ENCODE measurements at places on chromosomes 11 and 22.

DNA sequence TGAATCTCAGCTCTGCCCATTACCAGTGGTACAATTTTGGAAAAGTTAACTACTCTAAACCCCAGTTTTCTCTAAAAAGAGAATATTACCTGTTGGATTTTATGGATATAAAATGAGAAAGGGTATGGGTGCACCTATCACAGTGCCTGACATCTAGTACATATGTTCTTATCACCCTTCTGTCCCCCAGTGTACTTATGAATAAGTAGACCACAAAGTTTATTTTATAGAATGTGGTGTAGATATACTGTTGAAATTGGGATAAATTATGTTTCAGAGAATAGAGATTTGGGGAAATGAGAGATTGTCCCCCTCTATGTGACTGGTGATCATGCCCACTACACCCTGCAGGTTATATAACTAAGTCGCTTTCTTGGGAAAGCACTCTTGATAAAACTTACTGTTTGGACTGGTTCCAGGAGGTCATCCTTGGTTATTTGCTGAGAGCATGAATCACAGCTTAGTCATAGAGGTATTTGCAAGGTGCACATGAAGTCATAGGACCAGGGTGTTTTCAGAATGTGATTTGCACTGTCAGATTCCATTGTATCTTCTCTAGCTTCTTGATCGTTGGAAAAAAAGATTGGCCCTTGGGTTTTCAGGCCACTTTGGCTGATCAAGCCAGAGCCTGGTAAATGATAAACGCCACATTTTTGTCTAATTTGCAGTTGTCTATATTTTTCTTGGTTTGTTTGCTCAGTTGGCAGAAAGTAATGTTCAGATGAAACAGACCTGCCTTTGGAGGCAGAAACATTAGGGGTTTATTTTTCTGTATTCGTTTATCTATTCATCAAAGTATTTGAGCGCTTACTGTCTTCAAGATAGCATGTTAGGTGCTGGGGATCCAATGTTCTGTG lies 21.3 kb downstream of the STX3 start:
- no peak for DNase-seq

- no peak for DNase-seq
These were observed 155.7 kb downstream of the SNX19 start for GRCh38 chr11:130760515-130761125.

DNA sequence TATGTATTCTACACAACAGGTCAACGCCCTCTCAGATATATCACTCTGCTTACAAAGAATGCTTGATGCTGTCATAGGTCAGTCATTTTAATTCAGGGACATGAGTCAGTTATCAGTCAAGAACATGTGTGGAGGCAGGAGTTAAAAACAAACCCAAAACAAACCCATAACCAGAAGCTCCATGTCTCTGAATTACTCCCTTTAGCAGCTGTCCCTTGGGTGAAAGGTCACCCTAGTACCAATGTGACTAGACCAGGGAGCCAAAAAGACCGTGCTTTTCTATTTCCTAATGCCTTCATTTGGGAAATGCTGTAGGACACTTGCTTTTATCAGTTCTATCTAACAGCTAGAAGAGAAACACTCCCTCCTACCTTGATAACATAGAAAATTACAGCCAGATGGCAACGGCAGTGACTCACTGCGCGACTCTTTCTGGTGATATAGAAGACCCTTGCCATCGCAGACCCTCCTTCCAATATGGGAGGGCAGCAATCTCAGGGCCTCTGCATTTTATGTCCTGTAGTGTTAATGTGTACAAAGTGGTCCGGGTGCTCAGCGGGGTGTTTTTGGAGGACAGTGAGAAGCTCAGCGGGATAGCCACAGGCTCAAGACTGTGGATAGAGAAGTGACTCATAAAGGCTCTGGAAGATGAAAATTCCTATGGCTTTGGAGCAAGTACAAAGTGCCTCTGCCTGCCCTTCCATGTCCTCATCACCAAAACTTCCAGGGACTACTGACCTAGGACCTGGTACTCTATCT lies 24.8 kb downstream of the APOL5 start:
- no peak for DNase-seq

DNA sequence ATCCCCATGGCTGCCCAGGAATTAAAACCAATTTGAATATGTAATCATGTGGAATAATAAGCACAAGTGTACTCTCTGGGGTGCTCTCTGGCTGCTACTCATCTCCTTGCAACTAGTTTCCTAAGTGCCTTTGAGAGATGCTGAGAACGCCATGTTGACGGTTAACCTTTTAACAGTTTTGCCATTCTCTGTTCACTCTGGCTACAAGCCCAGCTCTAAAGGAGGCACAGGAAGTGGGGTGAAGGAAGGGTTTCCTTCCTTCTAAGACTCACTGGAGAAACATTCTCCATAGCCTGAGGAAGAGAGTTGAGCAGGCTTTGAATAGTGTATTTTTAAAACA lies 122.0 kb upstream of the ZC3H12C start:
- DNase-seq = no peak

DNA sequence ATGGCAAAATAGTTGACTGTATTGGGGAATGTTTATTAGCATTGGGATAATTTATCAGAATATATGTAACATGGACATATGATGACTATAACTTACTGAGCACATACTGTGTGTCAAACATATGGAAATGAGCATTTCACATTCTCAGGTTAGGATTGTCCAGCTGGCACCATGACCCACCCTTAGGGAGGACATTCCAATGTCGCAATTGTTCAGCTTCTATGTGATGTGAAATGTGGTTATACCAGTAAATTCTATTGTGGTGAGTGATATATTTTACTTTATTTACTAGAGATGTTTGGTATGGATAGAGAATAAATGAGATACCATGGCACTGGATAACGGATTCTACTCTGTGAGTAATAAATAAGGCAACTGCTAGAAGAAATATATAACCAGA lies 50.4 kb downstream of the OR4A47 start:
- DNase-seq = no peak

GRCh38 chr22:47205081-47205491 lies 442.6 kb downstream of the TBC1D22A start:
- DNase-seq = no peak

DNA sequence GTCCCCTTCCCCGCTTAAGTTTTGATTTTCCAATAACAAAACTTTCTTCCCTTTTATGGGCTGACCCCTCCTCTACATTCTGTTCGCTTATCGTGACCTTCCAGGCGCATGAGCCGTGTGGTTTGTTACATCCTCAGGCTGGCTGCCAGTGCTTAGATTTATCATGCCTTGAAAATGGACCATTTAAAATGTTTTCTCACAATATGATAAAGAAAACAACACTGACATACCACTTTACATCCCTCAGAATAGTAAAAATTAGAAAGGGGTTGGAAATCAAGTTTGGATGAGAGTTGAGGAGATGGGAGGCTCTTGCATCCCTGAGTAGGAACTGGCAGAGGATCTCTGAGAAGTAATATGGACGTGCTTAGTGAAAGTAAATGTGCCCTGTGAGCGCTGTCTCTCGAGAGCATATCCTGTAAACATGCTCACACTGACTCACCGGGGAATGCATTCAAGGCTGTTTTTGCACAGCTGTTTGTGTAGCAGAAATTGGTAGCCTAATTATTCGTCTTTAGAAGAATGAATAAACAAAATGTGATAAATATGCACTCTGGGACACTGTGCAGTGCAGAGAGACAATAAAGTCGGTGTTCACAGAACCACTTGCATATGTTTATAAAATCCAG lies 17.1 kb upstream of the TOLLIP start:
- no peak for DNase-seq

- DNase-seq = peak; percentile 68
These were observed 15.3 kb downstream of the CADM1 start for GRCh38 chr11:115488945-115489344.

- DNase-seq = no peak
These were observed 29.2 kb downstream of the B3GAT1 start for GRCh38 chr11:134382830-134383229.

DNA sequence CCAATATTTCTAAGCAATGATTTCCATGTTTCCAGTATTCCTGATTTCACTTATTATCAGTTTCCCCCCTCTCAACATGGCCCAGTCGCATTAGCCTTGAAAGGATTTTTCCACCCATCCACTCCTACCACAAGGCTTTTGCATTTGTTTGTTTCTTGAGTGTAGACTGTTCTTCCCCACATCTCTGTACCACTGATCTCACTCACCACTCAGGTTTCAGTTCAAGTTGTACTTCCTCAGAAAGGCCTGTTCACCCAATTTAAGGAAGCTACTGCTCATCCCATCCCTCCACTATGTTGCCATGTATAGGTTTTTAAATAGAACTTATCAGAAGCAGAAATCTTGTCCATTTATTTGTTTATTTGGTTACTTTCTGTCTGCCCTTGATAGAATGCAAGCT lies 472.3 kb downstream of the FAM181B start:
- DNase-seq = no peak

DNA sequence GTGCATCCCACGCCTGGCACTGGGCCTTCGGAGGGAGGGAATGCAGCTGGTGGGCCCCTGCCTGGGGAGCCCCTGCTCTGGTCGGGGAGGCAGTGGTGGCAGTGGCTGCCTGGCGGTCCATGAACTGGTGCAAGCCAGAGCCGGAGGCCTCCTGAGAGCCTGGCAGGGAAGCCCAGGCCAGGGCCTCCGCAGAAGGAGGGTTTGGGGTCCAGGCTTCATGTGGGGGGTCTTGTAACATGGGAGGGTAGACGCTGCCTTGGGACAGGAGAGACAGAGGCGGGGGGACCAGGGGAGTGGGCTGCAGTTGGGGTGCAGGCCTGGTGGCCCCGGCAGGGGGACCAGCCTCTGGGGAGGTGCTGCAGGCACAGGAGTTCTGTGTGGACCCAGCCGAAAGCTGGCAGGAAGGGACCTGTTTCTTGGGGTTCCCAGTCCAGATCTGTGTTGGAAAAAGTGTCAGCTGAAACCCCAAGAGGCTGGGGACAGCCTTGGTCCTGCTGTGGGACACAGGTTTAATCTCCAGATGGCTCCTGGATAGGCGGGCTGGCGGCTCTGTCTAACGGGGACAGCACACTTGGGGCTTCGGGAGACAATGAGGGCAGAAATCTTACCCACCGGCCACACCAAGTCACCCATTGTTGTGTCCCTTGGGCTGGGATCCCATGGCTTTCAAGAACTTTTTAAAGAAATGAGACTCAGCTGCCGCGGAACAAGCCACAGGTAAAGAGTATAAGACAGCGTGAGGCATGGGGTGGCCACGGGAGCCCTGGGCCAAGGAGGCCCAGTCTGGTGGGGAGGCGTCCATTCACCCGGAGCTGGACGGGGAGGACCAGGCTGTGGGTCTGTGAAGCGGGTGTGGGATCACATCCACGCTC lies 73.5 kb downstream of the KCNQ1 start:
- DNase-seq = no peak

DNA sequence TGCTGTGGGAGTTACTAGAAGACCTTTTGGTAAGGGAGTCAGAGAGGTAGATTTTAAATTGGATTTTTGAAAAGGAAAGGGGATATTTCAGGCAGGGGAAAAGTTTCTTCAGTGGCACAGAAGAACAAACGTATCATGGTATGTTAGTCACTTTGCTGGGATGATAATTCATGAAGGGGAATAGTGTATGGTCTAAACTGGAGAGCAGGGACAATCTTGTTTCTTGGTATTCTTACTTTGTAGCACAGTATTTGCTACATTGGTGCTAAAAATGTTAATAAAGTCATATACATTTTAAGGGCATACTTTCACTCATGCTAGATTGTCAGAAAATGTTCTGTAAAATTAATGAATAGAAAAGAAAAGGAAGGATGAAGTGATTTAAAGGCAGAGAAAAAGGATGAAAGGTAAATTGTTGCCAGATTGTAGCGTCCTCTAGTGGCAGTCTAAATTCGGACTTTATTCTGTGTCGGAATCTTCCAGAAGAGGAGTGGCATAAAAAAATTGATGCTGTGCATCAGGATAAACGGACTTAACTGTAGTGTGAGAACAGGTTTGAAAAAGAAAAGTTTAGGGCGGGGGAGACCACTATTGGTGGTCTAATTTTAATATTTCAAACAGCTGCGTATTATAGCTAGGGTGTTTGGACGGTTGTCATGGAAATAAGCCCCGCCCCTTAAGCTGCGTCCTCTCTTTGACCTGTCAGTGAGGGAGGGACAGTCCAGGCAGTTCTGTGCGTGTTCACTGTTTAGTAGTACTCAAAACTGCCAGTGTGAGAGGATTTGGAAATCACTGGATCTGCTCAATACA lies at the start of gene BCO2:
BCO2 (plus strand) TSS at position 724 of the 810 bp plus-strand sequence. CDS start 90 bp downstream, outside the sequence.
- no peak for DNase-seq

- no peak for DNase-seq
These were observed 98.7 kb downstream of the NAV2 start for GRCh38 chr11:19811380-19811779.

DNA sequence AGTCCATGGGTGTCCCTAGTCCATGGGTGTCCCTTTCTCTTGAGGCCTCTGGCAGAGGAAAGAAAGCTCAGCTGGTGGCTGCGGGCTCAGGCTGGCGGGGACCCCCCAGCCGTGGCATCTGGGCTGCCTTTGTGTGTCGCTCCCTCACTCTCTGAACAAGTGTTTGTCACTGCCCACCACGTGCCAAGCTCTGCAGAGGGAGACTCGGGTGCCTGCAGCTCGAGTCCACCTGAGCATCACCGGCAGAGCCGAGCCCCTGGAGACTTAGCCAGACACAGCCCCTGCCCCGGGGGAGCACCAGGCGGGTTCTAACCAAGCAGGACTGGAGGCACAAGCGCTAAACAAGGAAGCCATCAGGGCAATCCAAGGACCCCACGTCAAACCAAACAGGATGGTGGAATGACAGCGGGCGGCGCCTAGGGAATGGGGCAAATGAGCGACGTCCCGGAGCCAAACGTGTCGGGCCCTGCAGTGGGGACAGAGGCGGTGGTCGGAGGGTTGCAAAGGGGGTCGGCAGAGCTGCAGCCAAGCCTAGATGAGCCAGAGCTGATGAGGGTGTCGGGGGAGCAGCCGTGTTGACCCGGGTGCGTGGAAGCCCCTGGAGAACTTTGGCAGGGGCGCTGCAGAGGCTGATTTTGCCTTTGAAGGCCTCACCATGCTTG lies 2.1 kb upstream of the GRAMD4 start:
- no peak for DNase-seq

DNA sequence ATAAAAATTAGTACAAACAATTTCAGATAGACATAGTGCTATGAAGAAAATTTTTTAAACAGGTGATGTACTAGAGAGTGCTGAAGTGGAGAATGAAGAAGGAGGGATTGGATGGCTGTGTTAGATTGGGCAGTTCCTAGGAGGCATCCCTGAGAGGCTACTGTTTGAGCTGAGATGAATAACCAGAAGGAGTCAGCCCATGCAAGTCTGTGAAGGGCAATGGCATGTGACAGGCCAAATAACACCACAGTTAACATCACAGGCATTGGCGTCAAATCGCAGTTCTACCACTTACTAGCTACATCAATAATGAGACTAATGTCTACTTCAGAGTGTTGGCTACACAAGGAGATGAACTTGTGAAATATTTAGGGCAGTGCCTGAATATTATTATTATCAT lies 35.4 kb downstream of the HORMAD2 start:
- DNase-seq = no peak

DNA sequence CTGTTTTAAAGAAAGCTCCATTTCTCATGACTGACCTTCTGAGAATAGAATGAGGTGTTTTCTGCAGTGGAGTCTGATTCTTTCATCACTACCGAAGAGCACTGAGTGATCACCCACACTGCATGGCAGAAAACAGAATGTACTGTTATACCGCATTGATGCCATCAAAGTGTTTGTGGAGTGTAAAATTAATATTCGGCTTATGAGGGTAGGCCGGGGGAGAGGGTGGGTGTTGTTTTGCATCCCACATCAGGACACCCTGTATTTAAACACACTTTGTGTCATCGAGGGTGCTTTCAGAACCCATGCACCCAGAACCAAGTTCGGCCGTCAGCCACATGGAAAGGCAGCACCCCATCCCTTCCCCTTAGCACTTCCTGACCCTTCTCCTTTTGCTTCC lies 41.3 kb upstream of the ETS1 start:
- DNase-seq = no peak

- no peak for DNase-seq
These were observed 6.0 kb downstream of the CCDC157 start for GRCh38 chr22:30362651-30363281.

- no peak for DNase-seq
These were observed 68.4 kb downstream of the TBC1D22A start for GRCh38 chr22:46830841-46831240.

Measured in fibroblast of skin of left biceps (primary cell).